ENCODE measurements at places on chromosomes 7 and 10. TPM values are rescaled to one million over a fixed set of nuclear protein-coding genes. Genes with fewer than 3 reads are reported as not detected.

Gene EBF3
- total RNA-seq, result not detected

GRCh38 chr10:70673929-70674559 lies 1.7 kb downstream of the ADAMTS14 start:
- no peaks in the 10 kb centered on the region for H3K36me3 ChIP-seq
- no peak overlapping the region for H3K27ac ChIP-seq
- H3K27me3 ChIP-seq, result peaks cover 34% of the 10 kb centered on the region
- no peak for DNase-seq
- H3K4me3 ChIP-seq, result no peak overlapping the region

DNA sequence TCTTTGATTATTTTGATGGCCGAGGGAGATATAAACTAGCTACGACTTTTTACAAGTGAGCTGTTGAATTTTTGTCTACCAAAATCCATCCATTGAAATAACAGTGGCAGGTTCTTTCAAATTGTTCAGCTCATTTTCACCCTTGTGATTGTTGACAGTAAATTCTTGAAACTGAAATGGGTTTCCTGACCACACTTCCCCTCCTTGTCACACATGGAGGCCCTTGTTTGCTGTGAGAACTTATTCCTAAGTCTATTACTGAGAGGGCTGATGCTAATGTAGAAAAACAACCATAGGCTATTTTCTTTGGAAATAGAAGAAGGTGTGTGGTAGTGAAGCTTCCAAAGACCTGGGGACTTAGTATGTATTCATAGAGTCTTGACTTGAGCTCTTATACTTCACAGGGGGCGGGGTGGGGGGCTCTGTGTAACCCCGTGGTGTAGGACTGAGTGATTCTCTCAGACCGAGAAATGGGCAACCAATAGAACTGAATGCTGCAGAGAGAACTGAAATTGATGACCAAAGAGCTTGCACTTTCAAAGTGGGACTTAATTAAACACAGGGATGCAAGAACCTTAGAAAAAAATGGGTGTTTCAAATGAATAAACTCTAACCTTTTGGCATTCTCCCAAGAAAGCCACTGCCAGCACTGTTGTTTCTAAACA lies 718.9 kb downstream of the CCSER2 start:
- no peak for DNase-seq
- H3K4me1 ChIP-seq, result no peaks in the 10 kb centered on the region
- no peak overlapping the region for H3K4me3 ChIP-seq
- H3K27ac ChIP-seq, result no peak overlapping the region

GRCh38 chr7:131808736-131809135 lies 252.3 kb upstream of the PODXL start:
- no peaks in the 10 kb centered on the region for H3K36me3 ChIP-seq
- no peaks in the 10 kb centered on the region for H3K4me1 ChIP-seq

DNA sequence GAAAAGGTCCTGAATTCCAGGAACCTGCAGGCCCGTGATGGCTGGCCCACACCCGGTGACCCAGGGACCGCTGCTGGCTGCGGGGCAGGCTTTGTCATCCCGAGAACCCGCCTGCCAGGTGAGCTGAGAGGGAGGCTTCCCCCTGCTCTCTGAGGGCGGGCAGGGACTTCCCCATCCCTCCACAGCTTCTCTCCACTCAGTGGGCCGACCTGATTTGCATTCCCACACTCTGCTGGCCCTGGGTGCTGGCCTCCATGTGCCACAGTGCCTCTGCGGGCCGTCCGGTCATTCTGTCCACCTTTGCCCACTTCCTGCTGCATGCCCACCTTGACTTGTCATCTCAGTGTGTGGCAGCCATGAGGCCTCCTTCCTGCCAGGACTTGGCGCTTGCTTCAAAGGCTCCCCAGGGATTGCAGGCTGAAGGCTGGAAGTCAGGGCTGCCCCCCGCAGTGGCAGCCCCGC lies 35.3 kb downstream of the PALD1 start:
- H3K4me3 ChIP-seq, result no peak overlapping the region
- no peak overlapping the region for H3K27ac ChIP-seq
- peaks cover 4% of the 10 kb centered on the region for H3K4me1 ChIP-seq
- DNase-seq, result peak; percentile 61
- no peaks in the 10 kb centered on the region for H3K27me3 ChIP-seq

DNA sequence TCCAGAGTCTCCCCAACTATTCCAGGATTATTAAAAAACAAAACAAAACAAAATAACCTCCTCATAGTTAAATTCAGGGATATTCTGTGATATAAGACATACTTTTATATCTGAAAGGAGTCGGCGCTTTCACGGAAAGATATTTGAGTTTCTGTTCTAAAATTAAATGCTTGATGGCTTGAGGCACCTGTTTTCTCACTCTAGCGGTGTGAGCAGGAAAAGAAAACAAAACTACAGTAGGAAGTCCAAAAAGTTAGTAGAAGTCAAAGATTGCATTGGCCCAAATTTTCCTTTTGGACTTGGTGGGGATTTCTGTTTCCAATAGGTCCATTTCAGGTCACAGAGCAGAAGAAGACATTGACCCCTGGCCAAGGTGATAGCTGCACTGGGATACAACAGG lies 716.1 kb upstream of the POT1 start:
- no peaks in the 10 kb centered on the region for H3K4me1 ChIP-seq
- H3K27me3 ChIP-seq, result no peaks in the 10 kb centered on the region
- no peak overlapping the region for H3K27ac ChIP-seq

DNA sequence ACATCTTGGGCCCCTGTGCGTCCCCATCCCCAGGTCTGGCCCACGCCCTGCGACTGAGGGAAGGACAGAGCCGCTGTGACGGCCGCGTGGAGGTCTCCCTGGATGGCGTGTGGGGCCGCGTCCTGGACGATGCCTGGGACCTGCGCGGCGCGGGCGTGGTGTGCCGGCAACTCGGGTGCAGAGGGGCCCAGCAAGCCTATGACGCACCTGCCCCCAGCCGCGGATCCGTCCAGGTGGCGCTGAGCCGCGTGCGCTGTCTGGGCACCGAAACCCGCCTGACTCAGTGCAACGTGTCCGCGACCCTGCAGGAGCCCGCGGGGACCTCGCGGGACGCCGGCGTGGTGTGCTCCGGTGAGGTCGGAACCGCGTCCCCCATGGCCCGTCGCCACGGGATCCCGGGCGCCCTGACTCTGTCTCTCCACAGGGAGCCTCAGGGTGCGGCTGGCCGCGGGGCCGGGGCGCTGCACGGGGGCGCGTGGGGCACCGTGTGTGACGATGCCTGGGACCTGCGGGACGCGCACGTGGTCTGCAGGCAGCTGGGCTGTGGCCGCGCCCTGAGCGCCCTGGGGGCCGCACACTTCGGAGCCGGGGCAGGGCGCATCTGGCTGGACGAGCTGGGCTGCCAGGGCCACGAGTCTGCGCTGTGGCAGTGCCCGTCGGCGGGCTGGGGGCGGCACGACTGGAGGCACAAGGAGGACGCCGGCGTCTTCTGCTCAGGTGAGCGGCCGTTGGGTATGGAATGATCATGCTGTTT lies 5.9 kb downstream of the SCART1 start:
- H3K4me3 ChIP-seq, result no peak overlapping the region
- no peaks in the 10 kb centered on the region for H3K36me3 ChIP-seq
- no peak for DNase-seq
- no peaks in the 10 kb centered on the region for H3K4me1 ChIP-seq
- H3K27me3 ChIP-seq, result no peaks in the 10 kb centered on the region
- H3K27ac ChIP-seq, result no peak overlapping the region

- no peaks in the 10 kb centered on the region for H3K4me1 ChIP-seq
- peaks cover 8% of the 10 kb centered on the region for H3K27me3 ChIP-seq
- H3K4me3 ChIP-seq, result no peak overlapping the region
Measured at GRCh38 chr10:33293076-33293475, 41.4 kb downstream of the NRP1 start.

Gene CRHR2
- total RNA-seq, result not detected

Gene NRP1
- 0.79 TPM for total RNA-seq

All from activated CD8-positive, alpha-beta T cell treated with anti-CD3 and anti-CD28 coated beads for 36 hours (primary cell).